ENCODE measurements at places on chromosomes 7 and 10.

DNA sequence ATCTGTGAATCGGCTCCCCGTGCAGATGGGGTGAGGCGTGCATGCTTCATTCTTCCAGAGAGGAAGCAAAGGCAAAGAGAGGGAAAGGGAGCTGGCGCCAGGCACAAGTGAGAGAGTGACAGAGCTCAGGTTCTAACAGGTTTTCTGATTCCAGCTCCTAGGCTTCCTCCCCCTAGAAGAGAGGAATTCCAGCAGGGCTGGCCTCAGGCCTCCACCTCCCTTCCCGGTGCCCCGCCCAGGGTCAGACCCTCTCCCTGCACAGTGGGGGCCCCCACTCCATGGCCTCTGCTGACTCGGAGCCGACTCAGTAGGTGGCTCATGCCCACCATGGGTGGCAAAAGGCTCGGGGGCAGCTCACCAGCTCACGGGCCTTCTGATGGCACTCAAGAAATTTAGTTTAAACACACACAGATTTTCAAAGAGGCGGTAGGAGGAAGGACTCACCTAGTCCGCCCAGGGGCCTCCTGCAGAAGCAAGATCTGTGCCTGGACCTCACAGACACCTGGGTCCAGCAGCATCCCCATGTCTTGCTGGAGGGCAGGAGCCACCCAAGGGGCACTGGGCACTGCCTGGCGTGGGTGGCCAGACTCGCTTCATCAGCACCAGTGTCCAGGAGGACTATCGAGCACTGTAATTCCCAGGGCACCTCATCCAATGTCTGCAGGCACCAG is 183.5 kb downstream of the MAD1L1 start:
- DNase-seq: no peak

GRCh38 chr10:30943451-30943850 is 88.2 kb downstream of the ZNF438 start:
- DNase-seq: no peak

DNA sequence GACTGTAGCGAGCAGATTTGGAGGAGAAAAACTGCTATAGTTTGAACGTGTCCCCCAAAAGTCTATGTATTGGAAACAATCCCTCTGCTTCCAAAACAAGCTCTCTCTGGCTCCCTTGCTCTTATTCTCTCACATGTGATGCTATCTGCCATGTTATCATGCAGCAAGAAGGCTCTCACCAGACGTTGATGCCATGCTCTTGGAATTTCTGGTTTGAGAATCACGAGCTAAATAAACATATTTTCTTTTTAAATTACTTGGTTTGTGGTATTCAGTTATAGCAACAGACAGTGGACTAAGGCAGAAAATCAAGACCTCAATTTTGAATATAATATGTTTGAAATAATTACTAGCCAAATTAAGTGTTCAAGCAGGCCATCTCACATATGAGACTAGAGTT is 17.5 kb upstream of the GNAT3 start:
- DNase-seq: no peak

DNA sequence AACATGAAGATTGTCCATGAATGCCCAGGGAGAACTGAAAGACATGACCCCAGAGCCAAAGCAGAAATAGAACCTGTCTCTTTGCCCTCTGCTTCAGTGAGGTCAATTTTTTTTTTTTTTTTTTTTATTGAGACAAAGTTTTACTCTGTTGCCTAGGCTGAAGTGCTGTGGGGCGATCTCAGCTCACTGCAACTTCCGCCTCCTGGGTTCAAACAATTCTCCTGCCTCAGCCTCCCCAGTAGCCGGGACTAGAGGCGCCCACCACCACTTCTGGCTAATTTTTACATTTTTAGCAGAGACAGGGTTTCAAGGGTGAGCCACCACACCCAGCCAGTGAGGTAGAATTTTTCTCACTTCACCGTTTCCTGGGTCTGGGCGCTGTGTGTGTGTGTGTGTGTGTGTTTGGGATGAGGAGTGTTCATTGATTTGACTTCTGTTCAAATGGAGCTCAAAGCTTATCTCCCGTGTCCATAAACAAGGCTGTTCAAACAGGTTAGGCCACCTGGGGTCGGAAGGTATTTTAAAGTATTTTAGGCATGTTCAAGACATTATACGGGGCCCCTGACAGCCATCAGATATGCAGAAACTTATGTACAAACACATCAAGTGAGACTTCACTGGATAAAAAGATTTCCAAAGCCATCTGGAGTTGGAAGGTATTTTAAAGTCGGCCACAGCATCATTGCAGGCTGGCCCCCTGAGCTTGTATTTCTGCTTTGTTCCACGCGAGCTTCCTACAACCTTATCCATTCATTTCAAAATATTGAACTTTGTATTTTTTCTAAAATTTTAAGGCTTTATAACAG is 93.8 kb downstream of the MAP3K8 start:
- no peak for DNase-seq

DNA sequence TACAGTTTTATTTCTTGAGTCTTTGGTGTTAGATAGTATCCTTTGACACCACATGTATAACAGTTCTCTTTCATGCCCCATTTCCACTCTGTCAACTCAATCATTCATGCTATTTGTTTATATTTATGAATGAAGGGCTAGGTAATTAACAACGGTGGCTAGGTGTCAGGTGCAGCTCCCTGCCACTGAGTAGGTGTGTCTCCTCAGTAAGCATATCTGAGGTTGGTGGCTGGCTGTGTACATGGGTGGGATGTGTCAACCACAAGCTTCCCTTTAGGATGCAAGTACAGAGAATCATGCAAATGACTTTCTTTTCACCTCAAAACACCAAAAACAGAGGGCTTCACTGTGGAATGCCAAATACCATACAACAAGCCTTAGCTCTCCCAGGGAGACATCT is 83.4 kb downstream of the ZNF365 start:
- no peak for DNase-seq

DNA sequence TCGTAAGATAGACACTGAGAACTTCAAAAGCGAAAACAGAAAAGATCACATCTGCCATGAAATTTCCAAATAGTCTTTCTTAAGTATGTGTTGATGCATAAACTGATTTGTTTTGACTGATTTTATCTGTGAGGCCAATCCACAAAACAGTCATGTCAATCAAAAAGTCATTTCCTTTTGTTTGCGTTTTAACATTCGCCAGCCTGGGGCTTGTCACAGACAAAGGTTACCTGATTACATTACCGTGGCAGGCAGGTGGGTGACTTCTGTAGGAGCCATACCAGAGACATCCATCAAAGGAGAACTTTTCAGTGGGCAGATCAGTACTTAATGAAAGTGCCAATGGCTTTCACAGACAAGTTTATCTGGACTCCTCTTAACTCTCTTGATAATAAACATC is 45.5 kb upstream of the BET1 start:
- no peak for DNase-seq

DNA sequence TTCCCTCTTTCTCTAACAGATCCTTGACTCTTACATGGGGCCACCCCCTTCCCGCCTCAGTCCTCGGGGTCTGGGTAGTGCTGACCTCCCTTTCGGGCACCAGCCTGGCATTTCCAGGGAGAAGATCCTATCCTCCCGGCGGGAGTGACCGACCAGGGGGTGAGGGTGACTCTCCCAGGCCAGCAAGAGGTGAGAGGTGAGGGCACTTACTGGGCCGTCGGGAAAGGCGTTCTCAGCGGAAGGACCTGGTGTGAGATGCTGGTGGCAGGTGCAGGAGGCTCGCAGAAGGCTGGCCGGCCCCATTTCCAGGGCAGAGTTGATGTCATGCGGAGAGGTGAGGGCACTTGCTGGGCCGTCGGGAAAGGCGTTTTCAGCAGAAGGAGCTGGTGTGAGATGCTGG is 4.2 kb upstream of the FOXL3 start:
- DNase-seq: no peak

DNA sequence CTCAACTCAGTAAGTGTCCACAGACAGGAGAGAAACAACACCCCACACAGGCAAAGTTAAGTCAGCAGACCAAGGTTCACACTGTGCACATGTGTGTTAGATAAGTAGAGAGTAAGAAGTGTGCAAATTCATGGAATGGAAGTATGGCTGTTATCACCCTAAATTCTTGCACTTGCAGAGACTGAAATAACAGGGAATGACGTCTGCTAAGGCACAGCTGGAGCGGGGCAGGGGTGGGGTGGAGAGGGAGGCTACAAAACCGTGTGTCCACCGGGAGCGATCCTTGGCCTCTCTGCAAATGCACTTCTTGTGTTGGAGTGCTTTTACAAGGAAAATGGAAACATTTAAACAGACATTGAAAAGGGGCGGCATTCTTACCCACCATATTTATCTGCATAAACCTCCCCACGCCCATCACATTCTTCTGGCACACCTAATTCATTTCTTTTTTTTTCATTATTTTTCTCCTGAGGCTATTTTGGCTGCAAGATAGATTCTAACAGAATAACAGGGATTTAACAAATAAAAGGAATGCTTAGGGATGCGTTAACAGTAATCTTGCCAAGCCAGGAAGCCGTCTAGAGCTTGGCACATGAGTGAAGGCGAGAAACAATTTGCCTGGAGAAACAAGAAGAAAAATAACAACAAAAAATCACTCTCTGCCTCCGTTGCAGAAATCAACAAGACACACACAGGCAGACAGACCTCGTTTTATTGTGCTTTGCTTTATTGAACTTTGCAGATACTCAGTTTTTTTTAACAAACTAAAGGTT is 30.1 kb downstream of the TNS3 start:
- no peak for DNase-seq

DNA sequence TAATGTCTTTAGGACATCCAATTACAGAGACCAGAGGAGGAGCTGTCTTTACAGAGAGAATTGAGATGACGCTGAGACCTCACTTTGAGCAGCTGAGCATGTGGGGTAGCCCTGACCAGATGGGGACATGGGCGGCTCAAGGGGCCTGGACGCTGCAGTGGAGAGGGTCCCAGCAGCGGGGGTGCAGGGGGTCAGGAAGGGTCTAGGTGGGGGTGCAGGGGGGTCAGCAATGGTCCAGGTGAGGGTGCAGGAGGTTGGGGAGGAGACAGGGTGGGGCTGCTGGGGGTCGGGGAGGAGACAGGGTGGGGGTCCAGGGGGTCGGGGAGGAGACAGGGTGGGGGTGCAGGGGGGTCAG is 43.2 kb upstream of the CFAP46 start:
- no peak for DNase-seq

DNA sequence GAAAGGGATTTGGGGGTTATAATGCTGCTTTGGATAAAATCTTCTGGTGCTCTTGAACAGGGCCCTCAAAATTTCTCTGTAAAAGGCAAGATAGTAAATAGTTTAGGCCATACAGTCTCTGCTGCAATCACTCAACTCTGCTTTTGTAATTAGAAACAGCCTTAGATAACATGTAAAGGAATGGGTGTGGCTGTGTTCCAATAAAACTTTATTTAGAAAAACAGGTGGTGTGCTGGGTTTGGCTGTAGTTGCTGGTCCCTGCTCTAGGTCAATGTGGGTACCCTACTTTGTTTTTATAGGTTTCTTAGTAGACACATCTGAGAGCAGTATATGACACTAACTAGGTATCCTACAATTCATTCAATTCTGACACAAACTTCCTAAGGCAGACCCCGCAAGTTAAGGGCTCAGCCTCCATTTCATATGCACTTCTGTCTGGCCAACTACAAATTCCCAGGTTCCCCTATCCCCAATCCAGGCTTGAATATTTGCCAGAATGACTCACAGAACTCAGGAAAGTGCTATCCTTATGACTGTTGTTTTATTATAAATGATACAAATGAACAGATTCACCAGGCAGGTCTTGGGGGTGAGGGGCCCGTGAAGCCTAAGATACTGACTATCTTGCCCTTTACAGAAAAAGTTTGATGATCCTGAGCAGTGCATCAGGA is 349.9 kb downstream of the RPS24 start:
- no peak for DNase-seq

Measured in neural crest cell (in vitro differentiated cells).